ENCODE measurements at places on chromosomes 7 and 10.

DNA sequence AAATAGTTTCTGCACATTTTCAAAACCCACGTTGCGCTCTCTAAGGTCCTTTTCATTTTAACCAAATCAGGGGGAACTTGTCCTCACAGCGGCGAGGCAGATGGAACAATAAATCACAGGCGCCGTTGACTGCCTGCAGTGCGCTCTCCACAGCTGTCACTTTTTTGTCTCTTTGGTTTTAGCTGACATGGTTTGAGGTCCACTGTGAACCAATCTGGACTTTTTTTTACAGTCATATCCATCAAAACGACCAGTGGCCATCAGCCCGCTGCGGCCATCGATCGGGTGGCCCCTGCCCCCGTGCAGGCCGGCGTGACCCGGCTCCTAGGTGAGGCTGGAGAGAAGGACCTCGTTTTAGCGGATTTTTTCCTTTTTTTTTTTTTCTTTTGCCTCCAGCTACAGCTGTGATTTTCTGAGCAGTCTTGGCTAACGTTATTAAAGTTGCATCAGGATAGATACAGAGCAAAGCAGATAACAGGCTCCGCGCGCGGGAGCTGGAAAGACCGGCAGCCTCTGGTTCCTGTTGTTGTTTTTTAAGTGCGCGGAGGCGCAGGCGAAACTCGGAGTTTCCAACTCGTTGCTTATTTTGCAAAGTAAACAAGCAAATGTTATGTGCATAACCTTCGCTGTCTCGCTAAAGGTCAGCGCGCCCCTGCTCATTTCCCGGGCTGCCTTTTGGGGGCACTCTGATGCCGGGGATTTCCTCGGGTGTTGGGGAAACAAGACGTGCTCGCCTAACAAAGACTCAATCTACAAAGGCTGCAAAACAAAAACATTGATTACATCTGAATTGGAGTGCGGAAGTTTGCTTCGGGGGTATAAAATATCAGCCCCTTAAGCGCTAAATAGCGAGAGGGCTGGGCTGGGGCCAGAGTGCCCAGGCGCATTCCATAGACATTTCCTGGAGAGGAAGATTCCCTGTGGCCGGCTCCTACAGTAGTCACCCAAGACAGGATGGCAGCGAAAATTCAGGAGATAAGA is 414.8 kb upstream of the MKI67 start:
- ATAC-seq, result peak; percentile 75

DNA sequence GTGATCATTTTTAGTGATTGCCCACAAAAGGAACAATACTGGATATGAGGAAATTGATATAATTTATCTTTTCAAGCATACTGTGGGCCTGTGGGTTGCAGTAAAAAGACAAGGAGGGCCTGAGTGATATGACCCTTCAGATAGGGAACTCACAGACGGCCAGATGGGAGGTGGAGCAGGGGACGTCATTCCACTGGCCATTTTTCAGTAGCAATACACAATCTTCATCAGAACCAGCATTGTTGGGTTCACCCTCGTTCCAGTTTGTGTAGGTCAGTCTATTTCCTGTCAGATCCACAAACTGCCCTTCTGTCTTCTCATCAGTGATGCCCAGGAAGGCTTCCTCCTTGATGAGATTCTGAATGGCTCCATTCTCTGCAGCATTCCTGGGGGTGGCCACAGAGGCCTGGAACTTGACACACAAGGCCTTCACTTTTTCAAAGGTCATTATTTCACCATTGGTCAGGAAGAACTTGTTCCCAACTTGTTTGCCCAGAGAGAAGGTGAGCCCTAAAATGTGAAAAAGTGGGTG is 4.5 kb downstream of the MBL2 start:
- no peak for ATAC-seq

GRCh38 chr10:43128958-43129706 is 9.1 kb upstream of the CSGALNACT2 start:
- ATAC-seq, result peak; percentile 94

DNA sequence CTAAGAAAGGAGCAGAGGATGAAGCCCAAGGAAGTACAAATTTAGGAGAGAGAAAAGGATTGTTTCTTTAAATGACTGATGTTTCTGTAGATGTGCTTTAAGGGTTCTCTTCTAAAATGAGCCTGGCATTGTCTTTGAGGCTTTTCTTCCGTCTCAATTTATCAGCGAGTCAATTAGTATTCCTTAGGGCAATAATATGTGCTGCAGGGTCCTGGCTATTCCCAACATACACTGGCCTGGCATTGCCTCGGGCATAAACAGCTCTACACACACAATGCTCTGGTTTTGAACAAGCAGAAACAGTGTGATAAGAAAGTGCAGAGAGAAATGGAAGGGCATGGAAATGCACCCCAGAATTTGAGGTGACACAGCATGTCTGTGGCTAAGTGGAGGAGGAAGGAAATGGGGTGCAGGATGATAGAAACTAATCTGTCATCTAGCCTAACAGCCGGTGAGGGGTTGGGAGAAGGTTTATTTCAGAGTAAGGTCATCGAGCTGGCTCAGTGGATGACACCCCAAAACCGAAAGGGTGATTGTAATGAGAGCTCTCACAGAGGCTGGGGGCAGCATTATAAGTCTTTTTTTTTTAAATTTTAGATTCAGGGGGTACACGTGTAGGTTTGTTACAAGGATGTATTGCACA is 67.5 kb upstream of the ARHGAP21 start:
- ATAC-seq, result no peak

DNA sequence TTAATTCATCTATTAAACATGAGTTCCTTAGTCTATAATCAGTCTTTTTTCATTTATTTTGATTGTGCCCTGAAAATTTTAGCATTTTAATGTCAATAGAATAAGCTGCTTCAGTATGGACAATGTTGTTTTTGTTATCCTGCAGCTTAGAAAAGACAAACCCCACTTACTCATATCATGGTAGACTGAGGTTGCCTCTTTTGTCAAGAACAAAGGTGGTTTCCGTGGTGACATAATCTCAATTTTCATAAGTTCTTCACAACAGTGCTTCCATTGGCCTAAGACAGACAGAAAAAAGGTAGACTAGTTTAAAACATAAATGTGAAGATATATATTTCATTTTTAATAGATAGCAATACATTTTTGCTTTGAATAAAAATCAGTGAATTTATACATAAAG is 69.1 kb downstream of the RTKN2 start:
- no peak for ATAC-seq

GRCh38 chr7:111498391-111499007 is 63.8 kb downstream of the IMMP2L start:
- ATAC-seq, result no peak

DNA sequence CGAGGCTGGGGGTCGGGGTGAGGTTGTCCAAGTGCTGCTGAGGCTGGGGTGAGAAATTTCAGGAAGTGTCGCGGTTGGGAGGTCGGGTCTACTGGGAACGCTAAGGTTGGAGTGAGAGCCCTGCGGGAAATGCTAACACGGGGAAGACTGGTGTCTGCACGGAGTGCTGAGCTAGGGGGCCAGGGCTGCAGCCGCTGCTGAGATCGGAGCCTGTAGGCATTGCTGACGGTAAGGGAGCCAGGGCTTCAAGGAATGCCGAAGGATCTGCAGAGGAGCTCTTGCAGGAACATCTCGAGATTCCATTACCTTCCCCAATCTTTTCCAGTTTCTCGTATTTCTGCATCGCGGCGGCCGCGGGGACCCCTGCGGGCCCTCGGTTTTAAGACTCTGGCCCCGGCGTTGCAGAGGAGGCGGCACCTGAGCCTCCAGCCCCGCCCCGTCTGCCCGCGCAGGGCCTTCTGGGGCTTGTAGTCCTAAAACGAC is at the start of gene CDK5:
CDK5 (minus strand) TSS at position 392 of the 483 bp plus-strand sequence; CDS start at position 343, 49 bp downstream.
- peak; percentile 29 for ATAC-seq

DNA sequence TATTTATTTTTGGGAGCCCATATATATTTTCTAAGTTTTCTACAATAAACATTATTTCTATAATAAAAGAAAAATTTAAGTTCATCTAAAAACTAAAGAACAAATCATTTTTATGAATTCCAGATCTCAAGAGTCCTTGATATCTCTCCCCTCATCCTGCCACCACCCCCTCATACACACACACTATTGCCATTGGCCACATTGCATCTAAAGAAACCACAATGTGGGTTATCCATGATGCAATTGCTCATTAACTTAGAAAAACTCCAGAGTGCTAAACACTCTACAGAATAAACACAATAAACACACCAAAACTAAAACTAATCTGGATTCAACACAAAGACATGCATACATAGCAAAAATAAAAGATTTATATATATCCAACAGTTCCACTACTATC is 37.8 kb downstream of the FAM13C start:
- no peak for ATAC-seq

DNA sequence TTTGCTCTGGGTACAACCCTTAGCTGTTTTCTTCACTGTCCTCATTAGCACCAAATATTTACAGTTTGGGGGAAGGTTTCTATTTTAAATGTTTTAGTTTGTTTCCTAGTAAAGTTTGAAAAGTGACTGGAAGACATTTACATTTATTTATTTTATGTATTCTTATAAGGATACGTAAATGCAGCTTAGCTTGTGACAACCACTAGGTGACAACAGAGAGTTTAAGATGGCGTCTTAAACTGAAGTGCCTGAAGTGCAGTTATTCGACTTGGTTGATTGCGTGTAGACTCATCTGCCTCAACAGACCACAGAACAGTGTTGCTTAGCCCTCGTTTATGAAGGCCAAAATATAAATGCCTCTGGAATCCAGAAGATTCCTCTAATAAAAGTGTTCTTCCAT is 378.2 kb upstream of the MYO3A start:
- no peak for ATAC-seq

DNA sequence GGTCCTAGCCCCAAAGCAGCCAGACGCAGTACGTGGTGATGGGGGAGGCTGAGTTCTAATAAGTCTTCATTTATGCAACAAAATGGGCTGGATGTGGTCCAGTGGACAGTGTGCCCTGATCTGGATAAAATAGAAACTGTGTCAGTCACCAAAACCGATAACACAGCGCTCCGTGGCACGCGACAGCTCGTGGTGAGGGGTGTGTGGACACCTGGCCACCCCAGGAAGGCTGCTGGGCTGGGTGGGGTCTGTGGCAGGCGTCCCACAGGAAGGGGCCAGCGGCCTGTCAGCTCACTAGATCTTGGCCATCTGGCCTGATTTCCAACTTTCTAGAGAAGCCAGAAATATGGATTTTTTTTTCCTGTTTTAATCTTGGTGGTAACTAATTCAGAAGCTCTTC is 17.0 kb downstream of the FAM20C start:
- no peak for ATAC-seq
